Stimulated activated CD4-positive, alpha-beta T cell treated with anti-CD3 and anti-CD28 coated beads, Interleukin-4, amount 100 ng/mL, for 48 hours (primary cell): ENCODE measurements at places on chromosomes 5 and 9.

DNA sequence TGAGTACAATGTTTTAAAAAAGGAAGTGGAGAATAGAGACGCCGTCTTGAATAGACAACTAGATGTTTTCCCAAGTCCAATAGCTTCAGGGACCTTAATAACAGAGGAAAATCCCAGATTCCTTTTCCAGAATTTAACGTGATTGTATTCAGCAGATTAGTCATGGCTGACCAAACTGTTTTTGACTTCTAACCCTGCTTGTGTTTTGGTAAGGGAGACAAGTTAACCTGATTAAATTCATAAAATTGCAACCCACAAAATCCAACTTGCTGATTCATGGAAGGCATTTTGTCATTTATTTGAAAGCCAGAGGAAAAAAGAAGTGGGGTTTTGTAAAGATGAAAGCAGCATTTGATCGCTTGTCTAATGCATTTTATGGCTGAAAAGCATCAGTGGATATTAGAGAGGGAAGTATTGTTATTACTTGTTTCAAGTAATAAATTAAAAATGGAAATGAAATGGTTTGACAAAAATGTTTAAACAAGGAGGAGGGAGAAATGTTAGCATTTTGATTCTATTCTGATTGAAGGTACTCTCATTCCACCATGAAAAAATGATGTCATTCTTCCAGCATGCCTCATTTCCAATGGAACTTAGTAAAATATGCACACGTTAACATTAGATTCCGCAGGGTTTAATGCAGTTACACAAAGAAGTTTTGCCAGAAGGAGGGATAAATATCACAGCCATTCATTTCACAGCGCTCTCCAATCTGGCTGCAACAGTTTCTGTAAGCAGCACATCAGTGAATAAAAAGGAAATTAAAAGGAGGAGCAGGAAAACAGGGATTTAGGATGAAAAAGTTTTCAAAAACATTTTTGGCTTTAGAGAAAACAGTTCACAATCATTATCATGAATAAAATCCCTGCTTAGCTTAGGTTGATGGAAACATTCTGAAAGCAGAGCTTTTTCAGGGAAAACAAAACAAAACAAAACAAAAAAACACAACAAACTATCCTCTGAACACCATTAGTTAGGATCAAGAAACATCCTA lies 314.7 kb downstream of the PRR16 start:
- DNase-seq: no peak

GRCh38 chr9:3719286-3719685 lies 193.5 kb upstream of the RFX3 start:
- DNase-seq: no peak

- DNase-seq: no peak
Observed at GRCh38 chr9:89975630-89976029, 370.8 kb downstream of the GADD45G start.

DNA sequence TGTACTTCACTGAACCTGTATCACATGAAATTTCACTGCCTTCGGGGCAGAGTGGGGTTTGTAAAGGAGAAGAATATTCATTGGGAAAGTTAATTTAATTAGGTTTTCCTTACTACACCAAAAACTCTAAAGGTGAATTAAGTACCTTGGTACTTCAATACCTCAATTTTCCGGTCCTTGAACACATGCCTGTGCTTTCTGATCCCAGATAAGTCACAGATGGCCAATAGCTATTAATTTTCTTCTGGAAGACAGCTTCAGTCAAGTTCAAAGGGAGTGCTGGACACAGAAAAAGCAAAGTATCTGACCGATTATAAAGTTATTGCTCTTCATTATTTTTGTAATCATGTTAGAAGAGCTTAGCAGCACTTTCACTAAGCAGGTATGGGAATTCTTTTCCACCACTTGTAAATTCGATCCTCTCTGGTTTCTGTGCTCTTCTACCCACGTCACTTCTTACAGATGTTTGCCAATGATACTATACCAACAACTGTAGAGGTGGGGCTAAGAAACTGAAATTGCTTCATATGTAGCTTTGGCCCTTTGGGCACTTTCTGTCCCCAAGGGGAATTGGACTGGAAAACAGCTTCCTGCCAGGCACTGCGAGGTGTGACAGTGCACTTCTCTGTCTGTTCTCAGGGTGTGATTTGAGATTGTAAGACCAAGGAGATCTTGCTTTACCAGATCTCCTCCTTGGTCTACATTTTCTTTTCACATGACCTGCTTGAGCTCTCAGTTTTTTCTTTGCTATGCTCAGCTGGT lies 164.0 kb downstream of the CCDC192 start:
- no peak for DNase-seq

- no peak for DNase-seq
Observed at GRCh38 chr9:123168586-123168985, 99.8 kb downstream of the STRBP start.

DNA sequence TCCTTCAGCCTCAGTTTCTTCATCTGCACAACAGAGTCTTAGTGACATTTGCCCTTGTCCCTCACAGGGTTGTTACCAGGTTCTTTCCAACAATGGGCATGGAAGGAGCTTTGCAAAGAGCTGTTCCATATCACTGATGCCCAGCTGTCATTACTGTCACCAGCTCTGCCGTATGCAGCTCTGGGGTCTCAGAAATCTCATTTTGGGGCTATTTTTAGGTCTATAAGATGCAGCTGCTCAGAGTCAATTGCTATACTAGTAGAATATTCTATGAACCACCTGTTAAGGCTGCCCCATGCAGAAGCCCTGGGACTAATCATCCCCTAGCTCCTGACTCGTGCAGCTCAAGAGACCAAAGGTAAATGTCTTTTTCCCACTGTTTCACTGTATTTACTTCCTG lies 105.1 kb upstream of the TNPO1 start:
- no peak for DNase-seq

GRCh38 chr5:157107508-157107907 lies 1.3 kb downstream of the HAVCR2 start:
- DNase-seq: no peak

- DNase-seq: no peak
Observed at GRCh38 chr9:91043811-91044175, 242.2 kb downstream of the SYK start.

DNA sequence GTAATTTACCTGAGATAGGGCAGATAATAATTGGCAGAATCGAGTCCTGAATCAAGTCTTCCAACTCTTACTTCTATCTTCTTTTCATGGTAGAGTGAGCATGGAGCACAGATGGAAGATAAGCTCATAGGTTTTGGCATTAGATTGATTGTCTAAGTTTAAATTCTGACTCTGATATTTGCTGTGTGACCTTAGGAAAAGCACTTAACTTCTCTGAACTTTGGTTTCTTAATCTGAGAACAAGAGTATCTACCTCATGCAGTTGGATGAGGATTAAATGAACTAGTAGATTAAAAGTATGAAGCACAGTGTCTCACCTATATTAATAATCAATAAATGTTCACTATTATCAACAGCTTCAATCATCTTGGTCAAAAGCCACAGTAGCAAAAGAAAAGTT lies 9.4 kb upstream of the ASTN2 start:
- DNase-seq: no peak

DNA sequence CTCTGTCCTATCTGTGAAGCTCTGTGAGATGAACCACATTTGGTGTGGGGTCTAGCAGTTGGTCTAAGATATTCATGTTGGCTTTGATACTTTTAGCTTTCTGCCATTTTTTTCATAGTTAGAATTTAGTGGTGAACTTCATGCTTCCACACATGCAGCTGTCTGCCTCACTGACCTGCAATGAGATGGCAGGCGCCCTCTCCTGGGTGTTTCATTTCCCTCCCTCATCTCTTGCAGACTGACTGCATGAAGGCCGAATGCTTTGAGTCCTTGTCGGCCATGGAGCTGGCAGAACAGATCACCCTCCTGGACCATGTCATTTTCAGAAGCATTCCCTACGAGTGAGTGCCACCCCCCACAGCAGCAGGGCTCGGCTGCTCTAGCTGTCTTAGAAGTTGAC lies 26.1 kb upstream of the CKMT2 start:
- no peak for DNase-seq

GRCh38 chr9:81414836-81415235 lies 274.5 kb downstream of the TLE1 start:
- no peak for DNase-seq

DNA sequence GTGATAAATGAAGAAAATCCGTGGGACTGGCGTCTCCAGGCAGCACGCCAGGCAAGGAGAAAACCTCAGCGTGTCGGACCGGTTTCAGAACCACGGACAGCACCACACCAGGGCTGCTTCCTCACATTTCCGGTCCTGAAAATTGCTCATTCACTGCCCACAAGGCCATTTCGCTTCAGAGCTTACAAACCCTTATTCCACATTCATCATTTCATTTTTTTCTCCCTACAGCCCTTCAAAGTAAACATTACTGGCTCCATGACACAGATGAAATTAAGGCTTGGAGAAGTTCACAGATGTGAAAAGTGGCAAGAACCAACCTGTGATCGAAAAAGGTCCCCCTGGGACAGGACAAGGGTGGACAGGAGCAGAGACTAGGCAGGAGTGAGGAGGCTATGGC lies 1.5 kb upstream of the GPRIN1 start:
- DNase-seq: no peak

DNA sequence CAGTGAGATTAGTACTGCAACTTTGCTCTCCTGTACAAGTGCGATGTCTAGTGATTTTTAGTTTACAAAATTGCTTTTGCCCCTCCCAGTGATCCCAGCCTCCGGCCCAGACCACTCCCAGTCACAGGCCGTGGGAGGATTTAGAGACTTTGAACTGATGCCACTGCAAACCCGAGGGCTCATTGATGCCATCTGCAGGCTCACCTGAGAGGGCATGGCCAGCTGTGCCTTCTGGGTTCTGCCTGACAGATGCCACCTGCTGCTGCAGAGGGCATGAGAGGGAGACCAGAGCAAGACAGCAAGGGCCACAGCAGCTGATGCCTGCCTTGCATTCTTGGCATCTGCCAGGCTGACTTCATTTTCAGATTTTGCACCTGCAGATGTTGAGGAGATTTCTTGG lies 593.8 kb downstream of the CDK5RAP2 start:
- DNase-seq: no peak

- DNase-seq: no peak
Observed at GRCh38 chr5:103444333-103445038, 118.1 kb downstream of the NUDT12 start.

GRCh38 chr9:114110180-114110579 lies 11.1 kb upstream of the KIF12 start:
- no peak for DNase-seq

DNA sequence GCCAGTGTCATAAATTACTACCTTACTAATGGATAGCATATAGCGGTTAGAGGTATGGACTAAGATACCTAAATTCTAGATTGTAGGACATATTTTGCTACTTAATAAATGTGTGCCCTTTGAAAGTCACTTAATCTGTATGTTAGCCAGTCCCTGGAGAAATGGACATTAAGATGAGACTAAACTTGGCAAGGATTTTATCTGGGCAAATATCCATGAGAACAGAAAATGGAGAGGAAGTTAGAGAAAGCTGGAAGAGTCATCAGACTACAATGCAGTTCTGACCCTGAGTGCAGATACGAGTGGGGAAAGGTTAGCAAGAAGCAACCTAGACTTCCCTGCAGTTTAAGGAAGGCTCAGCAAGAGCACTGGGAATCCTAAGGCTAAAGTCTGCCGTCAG lies 33.0 kb downstream of the TBCA start:
- no peak for DNase-seq

DNA sequence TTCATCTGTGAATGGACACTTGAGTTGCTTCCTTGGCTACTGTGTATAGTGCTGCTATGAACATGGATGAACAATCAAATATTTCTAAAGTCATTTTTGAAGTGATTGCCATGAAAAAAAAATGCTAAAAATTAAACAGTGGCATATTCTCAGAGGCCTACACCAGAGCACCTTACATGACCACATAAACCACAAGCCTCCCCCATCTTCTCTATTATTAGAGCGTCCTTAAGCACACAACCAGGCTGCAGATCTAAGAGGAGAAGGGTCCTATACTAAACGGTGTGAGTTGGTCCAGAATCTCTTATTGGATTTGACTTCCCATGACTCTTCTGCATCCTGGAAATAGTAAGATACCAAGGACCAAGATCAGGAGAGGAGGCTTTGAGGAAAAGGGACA lies 34.3 kb downstream of the PCA3 start:
- no peak for DNase-seq

DNA sequence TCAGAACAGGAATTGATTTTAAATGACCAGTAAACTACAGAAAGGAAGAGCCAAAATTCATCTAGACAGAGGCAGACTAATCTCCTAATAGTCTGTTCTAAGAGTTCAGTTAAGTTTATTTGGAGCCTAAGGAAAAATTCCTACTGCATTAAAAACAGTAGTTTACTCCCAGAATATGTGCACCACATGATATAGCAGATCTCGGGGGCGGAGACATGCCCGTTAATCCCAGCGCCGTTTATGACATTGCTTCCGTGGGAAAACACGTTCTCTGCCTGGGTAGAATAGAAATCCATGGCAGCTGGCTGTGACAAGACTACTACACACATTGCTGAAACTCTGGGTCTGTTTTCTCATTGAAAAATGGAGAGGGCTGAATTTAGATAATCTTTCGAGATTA lies 11.4 kb downstream of the HABP4 start:
- no peak for DNase-seq

DNA sequence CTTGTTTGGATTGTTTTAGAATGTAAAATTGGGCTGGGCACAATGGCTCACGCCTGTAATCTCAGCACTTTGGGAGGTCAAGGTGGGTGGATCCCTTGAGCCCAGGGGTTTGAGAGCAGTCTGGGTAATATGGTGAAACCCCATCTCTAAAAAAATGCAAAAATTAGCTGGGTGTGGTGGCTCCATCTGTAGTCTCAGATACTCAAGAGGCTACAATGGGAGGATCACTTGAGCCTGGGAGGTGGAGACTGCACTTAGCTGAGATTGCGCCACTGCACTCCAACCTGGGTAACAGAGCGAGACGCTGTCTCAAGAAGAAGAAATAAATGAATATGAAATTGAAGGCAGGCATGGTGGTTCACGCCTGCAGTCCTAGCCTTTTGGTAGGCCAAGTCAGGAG lies 21.3 kb downstream of the MAML1 start:
- DNase-seq: no peak

GRCh38 chr5:172952034-172952511 lies 7.2 kb upstream of the RPL26L1 start:
- DNase-seq: no peak

- peak; percentile 68 for DNase-seq
Observed at GRCh38 chr5:392431-392988, 50.5 kb upstream of the EXOC3 start.

GRCh38 chr9:33524306-33524947 lies 376 bp downstream of the ANKRD18B start:
- no peak for DNase-seq

- DNase-seq: no peak
Observed at GRCh38 chr9:124968238-124968637, 27.4 kb upstream of the GOLGA1 start.

- DNase-seq: no peak
Observed at GRCh38 chr5:32322882-32323281, 10.1 kb upstream of the MTMR12 start.

GRCh38 chr9:114350636-114351401 lies 21.1 kb downstream of the ORM2 start:
- DNase-seq: no peak

- no peak for DNase-seq
Observed at GRCh38 chr5:76983468-76983867, 30.6 kb downstream of the CRHBP start.

GRCh38 chr9:113464286-113464660 lies 746 bp downstream of the RGS3 start:
- no peak for DNase-seq

GRCh38 chr5:160921-161802 lies 30.1 kb upstream of the LRRC14B start:
- no peak for DNase-seq
